ENCODE measurements at places on chromosomes 7 and 10.
A peak's percentile ranks its signal among the peaks of the same experiment; 100 is the strongest.

DNA sequence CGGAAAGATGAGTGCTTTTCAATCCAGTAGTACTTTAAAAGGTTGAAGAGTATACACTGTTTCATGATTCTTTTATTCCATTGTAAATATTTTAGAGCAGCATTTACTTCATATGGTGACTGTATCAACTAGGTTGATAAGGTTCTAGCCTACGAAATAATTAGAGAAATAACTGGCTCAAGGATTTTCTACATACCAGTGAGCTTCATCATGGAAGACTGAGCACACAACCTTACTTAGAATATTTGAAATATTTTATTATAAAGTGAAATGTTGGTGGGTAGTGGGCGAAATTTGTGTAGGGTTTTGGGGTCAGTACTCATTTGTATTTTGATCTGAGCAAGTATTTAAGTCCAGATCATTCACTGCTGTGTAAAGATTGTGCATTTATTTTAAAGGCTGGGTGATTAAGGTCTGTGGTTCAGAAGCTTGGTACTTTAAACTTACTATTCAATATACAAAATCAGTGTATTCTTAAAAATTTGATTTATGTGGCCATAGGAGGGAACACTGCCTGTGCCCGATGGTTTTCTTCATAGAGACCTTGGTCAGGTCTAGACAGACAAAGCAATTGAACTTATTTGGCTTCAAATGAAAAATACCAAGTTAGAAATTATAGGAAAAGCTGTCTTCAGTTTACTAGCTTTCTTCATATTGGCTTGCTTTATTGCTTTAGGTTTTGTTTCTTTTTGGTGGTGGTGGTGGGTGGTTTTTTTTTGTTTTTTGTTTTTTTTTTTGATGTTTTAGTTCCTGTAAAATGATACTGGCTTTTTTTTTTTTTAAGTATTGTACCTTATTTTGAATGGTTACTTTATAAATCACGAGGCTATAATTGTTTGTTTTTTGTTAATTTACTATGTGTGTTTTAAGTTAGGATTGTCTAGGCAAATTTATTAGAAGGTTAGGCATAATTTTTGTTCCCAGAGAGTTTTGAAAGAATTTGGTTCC is 3.0 kb downstream of the KMT2E start:
- no peak for DNase-seq

DNA sequence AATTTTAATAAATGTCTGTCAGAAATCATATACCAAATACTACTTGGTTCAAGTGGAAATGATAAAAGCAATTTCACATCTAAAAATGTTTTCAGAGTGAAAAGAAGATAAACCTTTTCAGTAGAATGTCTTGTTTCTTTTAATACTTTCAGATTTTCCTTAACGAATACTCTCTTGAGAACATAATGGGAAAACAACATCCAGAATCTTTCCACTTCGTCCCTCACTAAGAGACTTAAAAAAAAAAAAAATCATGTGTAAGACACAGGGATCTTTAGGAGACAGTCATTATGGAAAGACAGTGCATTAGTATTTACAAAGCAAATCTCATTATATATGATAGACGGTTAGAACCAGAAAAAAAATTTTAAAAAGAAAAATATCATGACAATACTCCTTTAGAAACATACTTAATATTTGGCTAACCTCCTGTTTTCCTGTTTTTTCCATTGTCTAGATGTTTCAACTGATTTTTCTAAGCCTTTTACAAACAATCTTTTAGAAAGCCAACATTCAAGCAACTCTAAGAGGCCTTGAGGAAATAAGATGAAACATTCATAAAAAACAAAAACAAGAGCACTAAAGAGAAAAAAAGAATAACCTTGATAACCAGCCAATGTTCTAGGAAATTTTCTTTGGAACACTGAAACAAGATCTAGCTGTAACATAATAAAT is 339.9 kb upstream of the LRRN3 start:
- DNase-seq: no peak

DNA sequence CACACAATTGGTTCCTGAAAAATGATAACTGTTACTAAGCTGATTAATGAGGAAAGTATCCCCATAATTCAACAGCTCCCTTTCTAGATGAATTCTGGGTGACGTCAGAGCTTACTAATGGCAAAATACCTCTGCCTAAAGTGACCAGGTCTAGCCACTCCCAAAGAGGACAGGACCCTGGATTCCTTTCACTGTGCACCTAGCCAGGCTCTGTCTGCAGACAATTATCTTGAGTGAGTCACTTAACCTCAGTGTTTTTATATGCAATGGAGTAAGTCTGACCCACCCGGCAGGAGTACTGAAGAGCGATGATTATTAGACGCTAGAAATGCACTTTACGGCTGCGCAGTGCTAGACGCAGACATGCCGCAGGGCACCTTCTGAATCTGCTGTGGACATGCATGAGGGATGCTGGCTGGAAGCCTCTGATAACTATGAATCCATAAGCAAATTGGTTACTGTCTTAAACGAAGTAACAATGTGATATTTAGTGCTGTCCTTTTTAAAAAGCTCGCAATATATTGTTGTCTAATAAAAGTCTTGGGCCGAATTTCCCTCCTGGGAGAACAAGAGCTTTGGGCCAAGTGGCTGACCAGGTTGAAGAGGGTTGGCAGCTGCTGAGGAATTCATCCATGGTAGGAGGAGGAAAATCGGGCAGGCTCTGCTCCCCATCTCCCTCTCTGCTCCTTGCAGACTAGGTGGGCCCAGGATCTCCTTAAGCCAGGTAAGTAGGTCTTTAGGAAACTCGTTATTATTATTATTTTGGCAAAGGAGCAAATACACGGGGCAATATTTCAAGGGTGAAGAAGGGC is 4.6 kb upstream of the INPP5A start:
- no peak for DNase-seq

- no peak for DNase-seq
Measured at GRCh38 chr7:52472006-52472620, 563.3 kb upstream of the POM121L12 start.

DNA sequence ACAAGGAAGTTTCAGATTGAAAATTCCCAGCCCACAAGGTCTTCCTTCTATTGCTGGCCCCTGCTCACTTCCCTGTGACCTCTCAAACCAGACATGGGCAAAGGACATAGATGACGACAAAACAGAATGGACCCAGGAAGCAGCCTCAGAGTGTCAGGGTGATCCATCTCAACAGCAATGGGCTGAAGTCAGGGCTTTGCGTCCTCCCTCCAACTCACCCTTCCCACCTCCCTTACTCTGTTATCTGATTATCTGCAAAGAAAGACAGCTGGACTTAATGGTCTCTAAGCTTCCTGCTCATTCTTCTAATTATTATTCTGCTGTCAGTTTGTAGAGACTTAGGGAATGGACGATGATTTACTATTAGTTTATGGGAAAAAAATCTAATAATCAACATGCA is 115.9 kb downstream of the PIP4K2A start:
- no peak for DNase-seq

GRCh38 chr10:33822774-33823173 is 488.3 kb upstream of the NRP1 start:
- no peak for DNase-seq

DNA sequence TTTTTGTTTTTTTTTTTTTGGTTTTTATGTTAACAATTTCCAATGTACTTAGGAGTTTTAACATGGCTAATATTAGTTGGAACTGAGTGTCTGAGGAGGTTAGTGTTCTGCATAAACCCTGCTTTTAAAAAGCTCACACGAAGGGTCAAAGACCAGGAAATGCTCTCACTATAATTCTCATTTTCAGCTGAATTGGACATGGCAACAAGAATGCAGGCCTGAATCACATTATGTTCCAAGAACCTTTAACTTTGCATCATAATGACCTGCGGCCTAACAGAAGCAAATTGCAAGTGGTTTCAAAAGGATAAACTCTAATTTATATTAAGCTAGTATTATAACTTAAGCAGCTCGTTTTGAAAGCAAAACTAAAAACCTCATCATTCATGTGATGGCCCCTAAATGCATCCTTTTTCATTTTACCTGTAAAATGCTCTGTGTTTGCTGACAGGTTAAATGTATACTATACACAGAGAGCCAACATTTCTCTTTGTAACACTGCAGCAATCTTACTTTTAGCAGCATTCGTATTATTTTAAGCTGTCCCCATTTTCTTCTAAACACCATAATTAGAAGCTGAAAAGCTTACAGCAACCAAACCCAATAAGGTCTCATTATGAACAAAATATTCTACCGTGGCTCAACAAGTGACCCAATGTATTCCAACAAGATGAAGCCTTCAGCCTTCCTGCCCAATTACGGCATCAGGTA is 242.8 kb upstream of the SP4 start:
- no peak for DNase-seq

DNA sequence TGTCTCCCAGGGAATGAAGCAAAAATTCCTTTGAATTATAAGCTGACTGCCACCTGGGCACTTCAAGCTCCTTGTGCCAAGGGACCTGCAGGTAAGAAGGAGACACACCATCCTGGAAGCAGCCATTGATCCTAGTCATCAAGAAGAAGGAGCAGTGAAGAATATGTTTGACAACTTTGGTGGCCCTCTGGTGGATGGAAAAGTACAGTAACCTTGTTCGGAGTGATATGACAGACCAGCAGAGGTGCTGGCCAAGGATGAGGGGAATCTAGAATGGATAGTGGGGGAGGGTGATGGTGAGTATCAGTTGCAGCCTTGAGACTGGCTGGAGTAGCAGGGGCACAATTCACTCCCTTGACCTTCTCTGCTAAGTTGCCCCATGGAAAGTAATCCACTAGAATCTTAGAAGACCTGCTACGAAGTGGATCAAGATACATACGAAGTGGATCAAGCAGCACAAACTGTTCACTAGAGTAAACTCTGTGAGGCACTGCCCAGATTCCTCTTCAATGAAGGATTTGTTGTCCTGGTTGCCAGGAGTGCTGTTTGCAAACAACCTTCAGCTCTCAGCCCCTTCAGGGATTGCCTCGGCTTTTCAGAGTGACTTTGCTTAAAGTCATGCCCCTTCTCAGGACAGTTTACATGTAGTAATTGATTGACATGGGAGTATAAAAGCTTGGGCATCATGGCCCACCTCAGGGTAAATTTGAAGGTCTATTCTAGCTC is 44.8 kb upstream of the ORC5 start:
- no peak for DNase-seq

DNA sequence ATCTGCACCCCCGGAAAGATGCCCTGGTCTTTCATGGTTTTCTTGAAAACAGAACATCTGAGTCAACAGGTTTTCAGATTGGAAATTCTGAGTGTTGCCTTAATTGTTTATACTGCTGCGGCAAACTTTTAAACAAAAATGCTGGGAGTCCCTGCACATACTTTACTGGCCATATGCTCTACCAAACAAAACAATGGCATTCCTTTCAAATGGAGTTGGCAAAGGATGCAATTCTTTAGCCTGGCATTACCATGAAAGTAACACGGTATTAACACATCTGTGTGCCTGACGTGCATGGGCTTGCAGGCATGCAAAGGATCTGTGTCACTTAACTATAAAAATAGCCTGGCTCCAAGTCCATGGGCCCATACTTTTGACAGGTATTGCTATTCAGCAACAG is 4.2 kb downstream of the INHBA start:
- no peak for DNase-seq

- no peak for DNase-seq
Measured at GRCh38 chr7:113013761-113014449, 72.7 kb downstream of the GPR85 start.

DNA sequence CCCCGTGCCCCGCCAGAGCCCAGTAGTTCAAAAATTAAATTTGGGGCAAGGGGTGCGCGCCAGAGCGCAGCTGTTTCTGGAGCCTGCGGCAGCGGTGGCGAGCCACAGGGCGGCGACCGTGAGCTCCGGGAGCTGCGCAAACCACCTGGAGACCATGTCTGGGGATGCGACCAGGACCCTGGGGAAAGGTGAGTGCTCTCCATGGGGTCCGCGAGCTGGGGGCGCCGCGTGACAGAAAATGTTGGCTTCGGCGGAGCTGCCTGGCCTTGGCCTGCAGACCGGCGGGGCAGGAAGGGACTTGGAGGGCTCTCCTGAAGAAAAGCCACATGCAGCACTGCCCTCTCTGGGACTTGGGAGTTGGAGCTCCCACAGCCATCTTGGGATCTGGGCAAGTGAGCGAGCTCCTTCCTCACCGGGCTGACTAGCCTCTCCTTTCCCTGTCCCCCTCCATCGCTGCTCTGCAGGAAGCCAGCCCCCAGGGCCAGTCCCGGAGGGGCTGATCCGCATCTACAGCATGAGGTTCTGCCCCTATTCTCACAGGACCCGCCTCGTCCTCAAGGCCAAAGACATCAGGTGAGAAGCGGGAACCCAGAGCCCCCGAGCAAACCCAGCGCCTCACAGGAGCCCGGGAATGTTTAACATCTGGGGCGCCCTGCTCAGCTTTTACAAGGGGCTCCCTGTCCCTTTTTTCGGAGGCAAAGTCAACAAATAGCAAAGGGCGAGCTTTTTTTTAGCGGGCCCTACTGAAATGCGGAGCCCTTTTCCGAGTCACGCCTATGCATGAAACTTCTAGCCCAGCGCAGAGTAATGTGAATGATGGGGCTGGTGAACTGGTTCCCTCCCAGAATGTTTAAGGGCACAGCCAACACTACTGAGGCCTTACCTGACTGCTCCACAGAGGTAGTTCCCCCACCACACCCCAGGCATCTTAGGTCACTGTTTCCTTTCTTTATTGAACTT is 6.1 kb downstream of the GSTO2 start:
- peak; percentile 38 for DNase-seq

DNA sequence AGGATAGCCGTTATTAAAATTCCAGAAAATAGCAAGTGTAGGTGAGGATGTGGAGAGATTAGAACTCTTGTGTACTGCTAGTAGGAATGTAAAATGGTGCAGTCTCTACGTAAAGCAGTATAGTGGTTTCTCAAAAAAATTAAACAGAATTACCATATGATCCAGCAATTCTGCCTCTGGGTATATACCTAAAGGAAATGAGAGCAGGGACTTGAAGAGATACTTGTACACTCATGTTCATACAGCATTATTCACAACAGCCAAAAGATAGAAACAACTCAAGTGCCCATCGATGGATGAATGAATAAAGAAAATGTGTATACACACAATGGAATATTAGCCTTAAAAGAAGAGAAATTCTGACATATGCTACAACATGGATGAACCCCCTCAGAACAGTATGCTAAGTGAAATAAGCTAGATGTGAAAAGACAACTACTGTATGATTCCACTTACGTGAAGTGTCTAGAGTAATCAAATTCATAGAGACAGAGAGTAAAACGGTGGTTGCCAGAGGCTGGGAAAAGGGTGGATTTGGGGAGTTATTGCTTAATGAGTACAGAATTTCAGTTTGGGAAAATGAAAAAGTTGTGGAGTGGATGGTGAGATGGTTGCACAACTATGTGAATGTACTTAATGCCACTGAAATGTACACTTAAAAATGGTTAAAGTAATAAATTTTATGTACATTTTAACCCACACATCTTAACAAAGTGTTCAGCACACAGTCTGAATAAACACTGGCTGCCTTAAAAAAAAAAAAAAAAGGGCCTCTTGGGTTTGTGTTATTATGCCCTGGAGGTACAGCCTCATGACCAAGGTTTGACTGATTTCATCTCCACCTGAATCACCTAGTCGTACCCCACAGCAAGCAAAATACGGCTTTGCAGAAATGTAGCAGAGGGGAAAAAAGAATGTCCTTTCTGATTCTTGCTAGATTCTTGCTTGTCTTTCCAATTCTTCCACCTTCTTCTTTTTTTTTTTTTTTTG is 26.2 kb downstream of the BUB3 start:
- DNase-seq: no peak

GRCh38 chr10:18087355-18087754 is 52.9 kb upstream of the CACNB2 start:
- DNase-seq: no peak

- DNase-seq: no peak
Measured at GRCh38 chr10:116973371-116973905, 31.5 kb downstream of the SHTN1 start.

- DNase-seq: no peak
Measured at GRCh38 chr7:107384025-107384424, 85.8 kb upstream of the GPR22 start.

GRCh38 chr7:91465595-91466061 is 201.4 kb downstream of the FZD1 start:
- DNase-seq: no peak

- DNase-seq: no peak
Measured at GRCh38 chr7:46386428-46387399, 465.6 kb upstream of the IGFBP3 start.

Data from CD8-positive, alpha-beta T cell (primary cell).